Omental fat pad (tissue), 4 donors: ENCODE measurements at places on chromosomes 6 and 20. TPM values are rescaled to one million over a fixed set of nuclear protein-coding genes. Genes with fewer than 3 reads are reported as not detected.

COX4I2 gene
- 1.8 TPM for total RNA-seq

TRPC4AP gene
- total RNA-seq: 87.0 TPM

GRCh38 chr20:37789408-37789807, 95.6 kb downstream of the CTNNBL1 start:
- DNase-seq: no peak

GRCh38 chr20:2259731-2260130, 36.1 kb upstream of the TGM3 start:
- no peak for DNase-seq

GRCh38 chr6:15089569-15090144, 156.2 kb upstream of the JARID2 start:
- no peak for DNase-seq
